ENCODE measurements at places on chromosomes 5 and 9.

GRCh38 chr5:138635708-138636107 lies 60.5 kb upstream of the HSPA9 start:
- no peak for DNase-seq

- DNase-seq: no peak
Observed at GRCh38 chr9:79656169-79656568, 84.4 kb downstream of the TLE4 start.

DNA sequence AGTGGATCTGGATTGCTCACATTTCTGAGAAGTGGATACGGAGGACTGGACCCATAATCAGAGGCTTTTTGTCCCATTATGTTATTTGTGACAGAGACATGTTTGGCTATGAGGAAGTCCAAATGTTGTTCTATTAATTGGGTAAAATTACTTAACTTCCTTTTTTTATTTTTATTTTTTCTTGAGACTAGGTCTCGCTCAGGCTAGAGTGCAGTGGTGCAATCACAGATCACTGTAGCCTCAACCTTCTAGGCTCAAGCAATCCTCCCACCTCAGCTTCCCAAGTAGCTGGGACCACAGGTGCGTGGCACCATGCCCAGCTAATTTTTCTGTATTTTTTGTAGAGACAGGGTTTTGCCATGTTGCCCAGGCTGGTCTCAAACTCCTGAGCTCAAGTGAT lies 11.9 kb upstream of the PGGT1B start:
- no peak for DNase-seq

GRCh38 chr5:177984584-177985206 lies 11.3 kb downstream of the PROP1 start:
- DNase-seq: no peak

DNA sequence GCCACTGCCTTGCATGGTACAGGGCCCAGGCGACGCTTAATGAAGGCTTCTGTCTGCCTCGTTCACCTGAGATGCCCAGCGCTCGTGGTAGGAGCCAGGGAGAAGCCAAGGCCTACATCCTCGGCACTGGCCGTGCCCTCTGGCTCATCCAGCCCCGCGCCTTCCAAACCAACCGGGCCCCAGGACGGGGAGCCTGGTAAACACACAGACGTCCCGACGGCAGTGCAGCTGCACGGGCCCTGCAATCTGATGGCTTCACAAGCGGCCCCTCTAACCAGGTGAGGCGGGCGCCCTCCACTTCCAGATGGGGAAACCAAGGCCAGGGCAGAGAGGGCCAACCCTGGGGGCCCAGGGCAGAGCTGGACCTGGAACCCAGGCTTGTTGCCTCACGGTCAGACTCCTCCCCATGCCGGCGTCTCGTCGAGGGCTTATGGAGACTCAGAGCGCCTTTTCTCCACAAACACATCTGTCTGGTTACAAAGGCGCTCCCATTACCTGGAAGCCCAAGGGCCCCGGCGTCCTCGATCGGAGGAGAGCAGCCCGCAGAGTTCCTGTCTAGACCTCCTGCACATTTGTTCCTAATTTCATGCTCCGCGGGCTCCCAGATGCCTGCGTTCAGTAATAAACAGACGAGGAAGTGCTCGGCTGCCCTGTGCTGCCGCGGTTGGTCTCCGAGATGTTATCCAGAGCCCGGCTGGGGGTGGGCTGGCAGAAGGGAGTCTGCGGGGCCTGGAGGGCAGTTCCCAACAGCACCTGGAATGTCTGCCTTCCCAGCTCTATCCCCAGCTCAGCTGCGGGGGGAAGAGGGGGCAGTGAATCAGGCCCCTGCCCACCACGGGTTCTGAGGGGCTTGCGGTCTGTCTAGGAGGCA lies 23.5 kb downstream of the FAM163B start:
- no peak for DNase-seq

DNA sequence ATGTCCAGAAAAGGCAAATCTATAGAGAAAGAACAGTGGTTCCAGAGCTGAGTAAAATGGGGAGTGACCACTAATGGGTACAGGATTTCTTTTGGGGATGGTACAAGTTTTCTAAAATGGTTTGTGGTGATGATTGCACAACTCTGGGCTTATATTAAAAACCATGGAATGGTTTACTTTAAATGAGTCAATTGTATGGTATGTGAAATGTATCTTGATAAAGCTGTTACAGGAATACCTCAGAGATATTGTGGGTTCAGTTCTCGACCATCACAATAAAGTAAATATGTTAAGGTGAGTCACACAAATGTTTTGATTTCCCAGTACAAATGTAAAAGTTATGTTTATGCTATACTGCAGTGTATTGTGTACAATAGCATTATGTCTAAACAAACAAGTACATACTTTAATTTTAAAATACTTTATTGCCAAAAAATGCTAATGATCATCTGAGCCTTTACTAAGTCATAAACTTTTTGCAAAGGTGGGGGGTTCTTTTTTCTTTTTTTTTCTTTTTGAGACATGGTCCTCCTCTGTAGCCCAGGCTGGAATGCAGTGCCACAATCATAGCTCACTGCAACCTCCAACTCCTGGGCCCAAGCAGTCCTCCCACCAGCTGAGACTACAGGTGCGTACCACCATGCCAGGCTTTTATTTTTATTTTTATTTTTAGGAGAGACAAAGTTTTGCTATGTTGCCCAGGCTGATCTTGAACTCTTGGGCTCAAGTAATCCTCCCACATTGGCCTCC lies 65.9 kb downstream of the SHOC1 start:
- DNase-seq: no peak

GRCh38 chr9:116280529-116280928 lies 126.9 kb downstream of the PAPPA start:
- DNase-seq: no peak

- DNase-seq: no peak
Observed at GRCh38 chr5:153551537-153552079, 61.1 kb downstream of the GRIA1 start.

DNA sequence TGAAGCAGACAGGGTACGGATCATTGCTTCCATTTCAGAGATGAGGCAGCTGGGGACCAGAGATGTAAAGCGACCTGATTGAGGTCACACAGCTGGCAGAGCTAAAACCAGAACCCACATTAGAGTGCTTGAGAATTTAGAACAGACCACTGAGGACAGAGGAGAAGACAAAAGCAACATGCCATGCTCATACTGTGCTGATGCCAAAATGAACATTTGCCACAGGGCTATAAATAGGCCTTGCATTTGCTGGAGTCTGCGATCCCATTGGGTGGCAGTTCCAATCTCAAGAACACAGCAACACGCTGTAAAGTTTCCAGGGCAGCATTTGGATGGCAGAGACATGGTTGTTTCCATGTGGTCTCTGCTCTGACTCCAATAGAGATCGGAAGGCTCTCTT lies 222.4 kb upstream of the TBC1D2 start:
- DNase-seq: no peak

DNA sequence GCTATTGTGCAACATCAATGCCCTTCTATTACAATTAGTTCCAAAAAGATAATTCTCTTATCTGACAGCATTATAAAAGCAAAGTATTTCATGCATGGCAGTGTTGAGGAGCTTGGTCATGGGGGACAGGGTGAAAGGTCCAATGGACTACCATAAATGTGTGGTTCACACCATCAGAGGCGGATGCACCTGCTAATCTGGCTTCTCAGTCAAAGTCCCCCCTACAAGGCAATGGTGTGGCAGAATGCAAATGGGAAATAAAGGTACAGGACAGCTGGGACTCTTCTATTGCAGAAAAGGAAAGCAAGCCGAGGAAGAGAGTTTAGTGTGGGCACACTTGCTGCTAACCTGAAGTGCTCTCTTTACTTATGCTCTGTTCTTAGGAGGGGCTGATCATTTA lies 369.1 kb downstream of the NDUFS4 start:
- no peak for DNase-seq

GRCh38 chr5:10243660-10244240 lies 5.9 kb downstream of the ATPSCKMT start:
- DNase-seq: no peak

DNA sequence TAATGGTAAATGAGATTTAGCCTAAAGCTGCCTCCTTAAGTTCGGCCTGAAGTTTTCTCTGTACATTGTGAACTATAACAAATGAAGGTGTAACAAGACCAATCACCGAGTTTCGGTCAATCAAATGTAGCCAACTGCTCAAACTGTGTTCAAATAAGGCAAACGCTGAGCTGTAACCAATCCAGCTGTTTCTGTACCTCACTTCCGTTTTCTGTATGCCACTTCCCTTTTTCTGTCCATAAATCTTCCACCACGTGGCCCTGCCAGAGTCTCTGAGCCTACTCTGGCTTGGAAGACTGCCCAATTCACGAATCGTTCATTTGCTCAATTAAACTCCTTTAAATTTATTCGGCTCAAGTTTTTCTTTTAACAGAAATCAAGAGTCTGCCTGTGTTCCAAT lies 193.5 kb upstream of the KLF9 start:
- peak; percentile 61 for DNase-seq

- no peak for DNase-seq
Observed at GRCh38 chr5:44246986-44247385, 142.2 kb downstream of the FGF10 start.

DNA sequence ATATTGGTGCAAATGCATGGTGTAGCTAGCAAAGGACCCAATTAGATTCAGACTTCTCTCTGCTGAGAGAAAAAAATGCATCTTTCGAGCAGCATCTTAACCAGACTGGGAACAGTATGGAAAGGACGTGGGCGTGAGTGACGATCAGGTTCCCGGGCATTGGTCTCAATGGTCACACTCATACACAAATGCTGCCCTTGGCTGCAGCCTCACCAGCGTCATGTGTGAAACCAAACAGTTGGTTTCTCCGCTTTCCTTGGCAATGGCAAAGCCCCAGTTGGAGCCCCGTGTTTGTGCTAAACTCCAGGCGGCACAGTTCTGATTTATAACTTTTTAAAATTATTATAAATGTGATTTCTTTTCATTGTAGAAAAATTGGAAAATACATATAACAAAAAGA lies 237.8 kb downstream of the SEC61B start:
- no peak for DNase-seq

- no peak for DNase-seq
Observed at GRCh38 chr5:80369521-80369920, 38.3 kb upstream of the ZFYVE16 start.

DNA sequence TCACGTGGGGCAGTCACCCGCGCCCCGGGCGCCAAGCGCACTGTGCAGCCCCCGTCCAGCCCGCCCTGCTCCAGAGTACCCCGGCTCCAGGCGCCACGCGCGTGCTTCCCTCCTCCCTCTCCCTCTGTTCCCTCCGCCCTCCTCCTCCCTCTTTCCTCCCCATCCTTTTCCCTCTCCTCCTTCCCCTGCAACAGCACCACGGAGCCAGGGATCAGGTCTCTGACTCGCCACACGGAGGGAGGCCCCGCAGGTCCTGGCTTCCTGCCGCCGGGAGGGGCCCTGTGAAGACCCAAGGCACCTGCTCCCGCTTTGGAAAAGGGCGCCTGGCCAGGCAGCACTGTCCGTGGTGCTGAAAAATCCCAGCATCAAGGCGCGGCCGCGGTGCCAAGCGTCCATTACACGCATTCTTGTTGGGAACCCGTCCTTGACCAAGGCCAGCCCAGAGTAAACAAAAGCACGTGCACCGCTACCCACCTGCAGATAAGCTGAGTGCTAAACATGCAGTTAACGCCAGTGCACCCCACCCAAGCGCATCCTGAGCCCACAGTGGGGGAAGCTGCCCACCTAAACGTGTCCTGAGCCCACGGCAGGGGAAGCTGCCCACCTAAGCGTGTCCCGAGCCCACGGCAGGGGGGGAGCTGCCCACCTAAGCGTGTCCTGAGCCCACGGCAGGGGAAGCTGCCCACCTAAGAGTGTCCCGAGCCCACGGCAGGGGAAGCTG lies 21.7 kb downstream of the SLC6A18 start:
- DNase-seq: peak; percentile 36

- DNase-seq: peak; percentile 82
Observed at GRCh38 chr5:96661855-96662724, at the start of gene CAST. Gene CAST (plus strand): TSS chr5:96662376. CDS start chr5:96662423, 47 bp downstream.

GRCh38 chr9:87862536-87863268 lies 20.0 kb upstream of the SPATA31E1 start:
- DNase-seq: no peak

DNA sequence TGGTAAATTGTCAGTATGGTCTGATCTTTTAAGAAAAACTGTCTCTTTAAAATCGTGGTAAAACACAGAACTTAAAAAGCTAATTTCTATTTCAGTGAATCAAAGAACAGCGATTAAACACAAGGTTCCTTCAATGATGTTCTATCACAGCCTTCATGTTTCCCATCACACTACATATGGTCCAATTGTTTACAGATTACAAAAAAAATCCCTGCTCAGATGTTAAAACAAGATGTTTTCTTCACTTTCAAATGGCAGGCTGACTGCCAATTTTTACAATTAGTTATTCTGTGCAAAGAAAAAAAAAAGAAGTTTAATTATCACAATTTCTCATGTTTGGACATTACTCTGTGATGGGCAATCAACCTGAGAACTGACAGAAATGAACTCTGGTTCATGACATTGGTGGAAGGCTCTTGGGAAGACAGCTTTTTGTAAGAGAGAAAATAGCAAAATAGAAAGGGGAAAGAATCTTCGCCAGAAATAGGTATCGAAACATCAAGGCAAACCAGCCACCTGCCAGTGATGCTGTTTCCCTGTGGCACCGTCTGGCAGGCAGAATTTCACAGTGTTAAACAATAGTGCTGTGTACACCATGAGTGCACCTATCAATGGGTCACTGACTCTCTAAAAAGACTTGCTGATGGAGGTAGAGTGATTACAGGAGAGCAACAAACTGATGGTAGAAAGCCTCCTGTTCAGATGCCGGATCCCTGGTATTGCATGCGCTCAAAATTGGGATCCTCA lies 1020.0 kb upstream of the ARRDC3 start:
- DNase-seq: no peak
